Activated gamma-delta T cell treated with Interleukin-2 at 50 U/mL for 16 hours (primary cell): ENCODE measurements at places on chromosomes 12 and 14.

- DNase-seq = peak; percentile 57
These were observed 1.7 kb downstream of the WNT1 start for GRCh38 chr12:48979602-48980388.

- DNase-seq = no peak
These were observed 9.3 kb upstream of the ESR2 start for GRCh38 chr14:64303471-64303917.

DNA sequence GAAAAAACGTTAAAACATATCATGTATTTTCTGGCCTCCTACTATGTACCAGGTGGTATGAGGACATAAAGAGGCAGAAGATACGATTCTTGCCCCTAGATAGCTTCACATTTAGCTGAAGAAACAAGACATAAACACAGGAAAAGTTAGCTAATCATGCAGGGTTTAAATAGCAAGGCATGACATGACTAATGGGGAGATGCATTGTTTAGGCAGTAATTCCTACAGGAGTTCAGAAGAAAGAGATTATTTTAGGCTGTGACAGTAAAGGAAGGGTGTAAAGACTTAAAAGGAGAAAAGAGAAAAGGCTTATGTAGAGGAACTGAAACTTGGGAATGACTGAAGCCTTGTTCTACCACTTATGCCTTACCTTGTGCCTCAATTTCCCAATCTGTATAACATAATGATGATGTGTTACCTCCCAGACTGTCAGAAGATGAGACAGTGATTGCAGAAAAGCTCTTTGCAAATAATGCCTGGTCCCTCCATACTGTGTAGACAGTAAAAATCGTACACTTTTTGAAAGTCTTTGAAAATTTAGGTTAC is 44.4 kb downstream of the PRKCH start:
- DNase-seq = no peak

DNA sequence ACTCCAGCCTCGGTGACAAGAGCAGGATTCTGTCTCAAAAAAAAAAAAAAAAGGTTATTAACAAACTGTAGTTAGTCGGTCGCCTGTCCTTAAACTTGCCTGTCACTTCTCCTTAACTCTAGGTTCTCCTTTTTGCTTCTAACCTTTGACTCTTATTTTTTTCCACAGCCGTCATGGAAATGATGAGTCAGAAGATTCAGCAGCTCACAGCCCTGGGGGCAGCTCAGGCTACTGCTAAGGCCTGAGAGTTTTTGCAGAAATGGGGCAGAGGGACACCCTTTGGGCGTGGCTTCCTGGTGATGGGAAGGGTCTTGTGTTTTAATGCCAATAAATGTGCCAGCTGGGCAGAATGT is 418 bp upstream of the MYG1 start:
- DNase-seq = no peak

DNA sequence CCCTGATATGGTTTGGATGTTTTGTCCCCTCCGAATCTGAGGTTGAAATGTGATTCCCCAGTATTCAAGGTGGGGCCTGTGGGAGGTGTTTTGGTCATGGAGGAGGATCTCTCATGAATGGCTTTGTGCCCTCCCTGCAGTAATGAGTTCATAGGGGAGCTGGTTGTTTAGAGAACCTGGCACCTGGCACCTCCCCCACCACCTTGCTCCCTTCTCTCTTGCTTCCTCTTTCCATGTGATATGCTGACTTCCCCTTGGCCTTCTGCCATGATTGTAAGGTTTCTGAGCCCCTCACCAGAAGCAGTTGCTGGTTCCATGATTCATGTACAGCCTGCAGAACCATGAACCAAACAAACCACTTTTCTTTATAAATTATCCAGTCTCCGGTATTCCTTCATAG is 32.6 kb downstream of the CD163L1 start:
- DNase-seq = no peak

GRCh38 chr14:22379727-22380126 is 209.3 kb downstream of the DAD1 start:
- DNase-seq = no peak

- DNase-seq = no peak
These were observed 92.5 kb downstream of the ADCK1 start for GRCh38 chr14:77892381-77892871.
